Upper lobe of right lung (tissue), 1 donor: ENCODE measurements at places on chromosomes 11 and 22.

DNA sequence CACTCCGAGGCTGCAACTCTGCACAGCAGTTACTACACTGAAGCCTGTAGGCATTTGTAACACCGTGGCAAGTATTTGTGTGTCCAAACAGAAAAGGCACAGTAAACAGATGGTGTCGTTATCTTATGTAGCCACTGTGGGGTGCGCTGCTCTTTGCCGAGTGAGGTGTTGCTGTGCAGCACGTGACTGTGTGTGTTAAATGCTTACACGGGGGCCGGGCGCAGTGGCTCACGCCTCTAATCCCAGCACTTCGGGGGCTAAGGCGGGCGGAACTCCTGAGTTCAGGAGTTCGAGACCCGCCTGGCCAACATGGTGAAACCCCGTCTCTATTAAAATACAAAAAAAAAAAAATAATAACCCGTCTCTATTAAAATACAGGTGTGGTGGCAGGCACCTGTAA is 11.5 kb downstream of the ZBED4 start:
- peak; percentile 40 for DNase-seq

DNA sequence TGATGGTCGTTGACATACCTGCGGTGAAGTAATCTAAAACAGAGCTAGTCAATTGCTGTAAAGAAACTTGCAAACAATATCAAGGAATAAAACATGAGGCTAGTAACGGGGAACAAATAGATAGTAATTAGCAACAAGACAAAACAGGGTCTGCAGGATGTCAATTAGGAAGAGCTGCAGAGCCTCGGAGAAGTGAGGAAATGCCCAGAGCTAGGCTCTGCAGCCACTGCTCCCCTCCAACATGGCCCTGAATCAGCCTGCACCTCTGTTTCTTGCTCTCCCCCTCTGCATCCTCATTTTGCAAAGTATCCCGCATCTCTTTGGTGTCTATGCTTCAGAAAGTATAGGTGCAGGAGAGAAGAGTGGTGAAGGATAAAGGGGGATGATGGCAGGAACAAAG is 507.4 kb upstream of the FAT3 start:
- DNase-seq: no peak

- DNase-seq: peak; percentile 82
These were observed 96.5 kb upstream of the FGF3 start for GRCh38 chr11:69915501-69916250.

GRCh38 chr22:24205438-24206195 is 24.3 kb downstream of the SUSD2 start:
- DNase-seq: no peak

- DNase-seq: no peak
These were observed 24.4 kb downstream of the SLC1A2 start for GRCh38 chr11:35394941-35395340.

GRCh38 chr11:38950867-38951266 is 2352.8 kb upstream of the RAG2 start:
- no peak for DNase-seq

- DNase-seq: no peak
These were observed 60.4 kb downstream of the WNT7B start for GRCh38 chr22:45916515-45916914.

DNA sequence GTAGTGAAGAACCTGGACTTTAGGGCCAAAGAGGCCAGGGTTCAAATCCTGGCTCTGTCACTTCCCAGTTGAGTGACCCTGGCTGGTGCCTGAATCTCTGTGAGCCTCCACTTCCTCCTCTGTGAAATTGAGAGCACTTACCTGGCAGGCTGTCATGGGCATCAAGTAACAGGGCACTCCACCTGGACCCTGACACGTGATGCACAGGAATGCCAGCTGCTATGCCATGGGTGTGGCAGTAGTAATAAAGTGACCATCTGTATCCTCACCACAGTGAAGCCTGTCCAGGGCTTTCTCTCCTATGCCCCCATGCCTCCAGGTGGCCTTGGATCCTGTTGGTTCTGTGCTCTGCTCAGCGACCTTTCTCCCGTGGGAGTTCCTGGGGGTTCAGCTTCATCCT is 29.8 kb upstream of the PPP6R3 start:
- no peak for DNase-seq

GRCh38 chr11:112965656-112966055 is 4.4 kb downstream of the NCAM1 start:
- DNase-seq: no peak

DNA sequence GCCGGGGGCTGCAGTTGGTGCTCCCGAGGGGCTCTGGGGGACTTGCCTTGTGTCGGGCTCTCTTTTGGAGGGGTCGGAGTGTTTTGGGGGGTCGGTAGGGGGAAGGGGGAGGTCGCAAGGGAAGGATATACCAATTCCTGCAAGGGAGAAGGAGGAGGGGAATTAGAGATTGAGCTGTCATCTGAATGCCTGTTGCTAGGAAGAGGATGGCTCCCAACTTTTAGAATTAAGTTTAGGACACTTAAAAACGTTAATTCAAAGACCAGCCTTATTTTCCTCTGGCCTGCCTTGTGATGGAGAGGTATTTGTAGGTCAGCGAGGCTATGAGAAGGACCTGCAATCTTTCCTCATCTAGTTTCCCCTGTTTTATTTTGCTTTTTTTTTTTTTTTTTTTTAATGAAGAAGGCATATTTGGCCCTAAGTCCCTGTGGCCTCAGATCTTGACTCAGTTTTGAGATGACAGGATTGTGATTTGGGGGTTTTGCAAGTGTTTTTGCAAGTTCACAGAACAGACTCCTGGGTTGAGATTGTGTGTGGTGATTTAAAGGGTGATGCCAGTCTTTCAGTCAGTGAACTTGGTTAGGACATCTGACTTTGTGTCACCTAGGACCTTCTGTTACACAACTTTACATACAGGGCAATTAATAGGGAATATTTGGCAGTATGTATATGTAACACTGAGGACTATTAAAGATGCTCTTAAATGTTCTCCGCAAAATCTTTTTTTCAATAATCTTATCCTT is 672 bp downstream of the TMEM135 start:
- no peak for DNase-seq

GRCh38 chr11:36296884-36297543 is 926 bp downstream of the PRR5L start:
- no peak for DNase-seq

DNA sequence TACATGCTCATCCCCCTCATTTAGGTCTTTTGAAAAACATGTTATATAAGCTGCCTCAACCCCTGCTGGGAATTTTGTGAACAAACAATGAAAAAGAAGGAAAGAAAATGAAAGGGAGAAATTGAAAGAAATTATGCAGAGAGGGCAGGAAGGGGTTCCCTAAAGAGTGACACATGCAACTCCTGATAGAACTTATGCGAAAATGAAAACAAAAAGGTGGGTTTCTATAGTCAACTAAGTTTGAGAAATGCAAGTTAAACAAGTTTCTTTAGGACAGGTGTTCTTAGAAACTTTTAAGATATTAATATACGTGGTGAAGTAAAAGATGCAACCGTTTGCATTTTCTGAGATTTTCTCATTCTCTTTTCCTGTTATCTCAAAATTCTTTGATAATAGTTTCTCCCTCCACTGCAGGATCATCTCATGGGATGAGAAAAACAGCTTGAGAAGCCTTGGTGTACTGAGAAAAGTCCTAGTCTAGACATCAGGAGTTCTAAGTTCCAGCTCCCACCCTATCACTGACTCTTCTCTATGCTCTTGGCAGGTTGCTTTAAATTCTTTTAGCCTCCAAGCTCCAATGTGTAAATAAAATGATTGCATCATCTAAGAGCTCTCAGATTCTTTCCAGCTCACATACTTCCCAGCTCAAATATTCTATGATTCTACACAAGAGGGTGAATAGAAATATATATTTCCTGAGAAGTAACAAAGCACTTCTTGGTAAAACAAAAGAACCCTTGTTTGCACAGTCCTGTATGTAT is 109.2 kb downstream of the FAM76B start:
- DNase-seq: no peak

DNA sequence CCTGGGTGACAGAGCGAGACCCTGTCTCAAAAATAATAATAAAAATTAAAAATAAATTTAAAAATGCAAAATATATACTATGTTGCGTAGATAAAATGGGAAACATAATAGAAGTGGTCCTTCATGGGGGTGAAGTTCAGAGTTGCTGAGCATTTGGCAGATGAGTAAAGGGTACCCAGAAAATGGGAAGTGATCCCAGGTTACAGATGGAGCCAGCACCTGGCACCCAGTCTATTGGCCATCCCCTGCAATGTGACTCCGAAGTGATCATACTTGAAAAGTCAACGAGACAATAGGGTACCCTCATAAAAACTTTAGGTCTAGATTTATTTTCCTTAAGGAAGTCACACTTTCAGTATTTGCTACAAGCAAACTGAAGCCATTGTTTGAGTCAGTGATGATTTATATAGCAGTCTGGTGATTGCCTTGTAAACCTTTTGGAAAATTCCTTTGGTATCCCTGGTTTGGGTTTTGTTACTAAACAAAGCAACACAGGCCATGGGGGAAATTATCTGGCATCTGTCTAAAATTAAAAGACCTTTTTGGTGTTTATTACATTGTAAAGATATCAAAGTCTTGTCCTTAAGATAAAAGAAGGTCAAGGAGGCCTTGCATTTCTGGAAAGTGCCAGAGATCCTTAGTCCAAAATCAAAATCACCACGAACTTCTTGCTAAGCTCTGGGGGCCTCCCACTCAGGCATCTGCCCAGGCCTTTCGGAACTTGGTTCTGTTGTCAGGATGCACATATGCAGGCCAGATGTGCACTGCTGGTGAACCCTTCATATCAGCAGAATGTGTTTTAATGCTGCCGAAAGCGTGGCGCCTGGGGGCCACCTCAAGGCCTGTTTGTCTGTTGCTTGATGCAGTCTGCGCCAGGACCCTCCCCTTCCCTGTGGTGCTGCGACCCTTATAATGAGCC is 4.3 kb downstream of the SMARCB1 start:
- DNase-seq: no peak

DNA sequence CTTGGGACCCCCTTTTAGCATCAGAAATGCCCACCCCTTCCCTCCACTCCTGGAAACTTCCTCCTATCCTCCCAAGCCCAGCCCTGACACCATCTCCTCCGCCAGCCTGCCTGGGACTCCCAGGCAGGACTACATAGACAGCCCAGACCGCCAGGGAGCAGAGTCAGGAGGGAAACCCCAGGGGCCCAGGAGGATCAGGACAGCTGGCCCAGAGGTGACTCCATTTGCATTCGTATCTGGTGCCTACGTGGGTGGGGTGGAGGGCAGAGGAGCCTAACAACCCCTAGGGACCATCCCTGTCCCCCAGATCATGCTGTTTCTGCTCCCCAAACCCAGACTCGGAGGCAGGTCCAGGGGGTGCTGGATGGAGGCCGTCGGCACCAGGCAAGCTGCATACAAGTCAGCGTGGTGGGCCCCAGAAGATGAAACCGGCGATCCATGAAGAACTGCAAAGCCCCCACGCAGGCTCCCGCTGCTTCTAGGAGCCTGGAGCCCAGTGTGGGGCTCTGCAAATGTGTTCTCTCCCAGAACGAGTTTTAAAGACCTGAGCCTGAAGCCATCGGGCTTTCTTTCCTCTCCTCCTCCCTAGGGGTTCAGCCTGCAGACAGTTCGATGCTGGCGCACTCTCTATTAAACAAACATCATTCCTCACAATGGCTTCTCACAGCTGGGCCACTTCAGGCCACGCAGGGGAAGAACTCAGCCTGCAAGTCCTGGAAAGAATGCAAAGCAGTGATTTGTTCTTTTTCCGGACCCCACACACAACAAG is 1506.8 kb downstream of the BRD1 start:
- DNase-seq: peak; percentile 48
